ENCODE measurements at places on chromosomes 12 and 14.

- no peak for DNase-seq
Observed at GRCh38 chr12:111298582-111299436, 70.1 kb downstream of the PHETA1 start.

- DNase-seq = no peak
Observed at GRCh38 chr14:85445151-85445795, 84.7 kb upstream of the FLRT2 start.

DNA sequence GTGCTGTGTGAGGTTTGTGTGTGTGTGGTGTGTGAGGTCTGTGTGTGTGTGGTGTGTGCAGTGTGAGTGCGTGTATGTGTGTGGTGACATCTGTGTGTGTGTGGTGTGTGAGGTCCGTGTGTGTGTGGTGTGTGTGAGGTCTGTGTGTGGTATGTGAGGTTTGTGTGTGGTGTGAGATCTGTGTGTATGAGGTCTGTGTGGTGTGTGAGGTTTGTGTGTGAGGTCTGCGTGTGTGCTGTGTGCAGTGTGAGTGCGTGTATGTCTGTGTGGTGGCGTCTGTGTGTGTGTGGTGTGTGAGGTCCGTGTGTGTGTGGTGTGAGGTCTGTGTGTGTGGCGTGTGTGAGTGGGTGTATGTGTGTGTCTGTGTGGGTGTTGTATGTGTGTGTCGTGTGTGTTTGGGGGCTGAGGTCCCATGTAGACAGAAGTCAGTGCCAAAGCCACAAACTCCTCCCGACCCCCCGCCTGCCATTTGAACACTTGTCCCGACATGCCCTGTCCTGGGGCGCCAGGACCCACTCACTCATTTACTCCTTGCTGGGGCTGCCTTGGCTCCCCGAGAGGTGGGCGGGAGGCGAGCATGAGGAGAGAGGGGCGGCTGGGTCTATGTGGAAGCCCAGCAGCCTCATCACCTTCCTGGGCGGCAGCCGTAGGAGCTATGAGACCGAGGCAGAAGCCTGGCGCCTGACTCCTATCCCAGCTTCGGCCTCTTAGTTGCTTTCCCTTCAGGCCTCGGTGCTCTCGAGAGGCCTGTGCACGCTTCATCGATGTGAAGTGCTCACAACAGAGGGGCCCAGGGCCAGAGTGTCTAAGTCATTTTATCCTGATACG is 20.5 kb downstream of the RILPL1 start:
- no peak for DNase-seq

GRCh38 chr12:15899282-15899870 is 11.8 kb upstream of the DERA start:
- DNase-seq = no peak

DNA sequence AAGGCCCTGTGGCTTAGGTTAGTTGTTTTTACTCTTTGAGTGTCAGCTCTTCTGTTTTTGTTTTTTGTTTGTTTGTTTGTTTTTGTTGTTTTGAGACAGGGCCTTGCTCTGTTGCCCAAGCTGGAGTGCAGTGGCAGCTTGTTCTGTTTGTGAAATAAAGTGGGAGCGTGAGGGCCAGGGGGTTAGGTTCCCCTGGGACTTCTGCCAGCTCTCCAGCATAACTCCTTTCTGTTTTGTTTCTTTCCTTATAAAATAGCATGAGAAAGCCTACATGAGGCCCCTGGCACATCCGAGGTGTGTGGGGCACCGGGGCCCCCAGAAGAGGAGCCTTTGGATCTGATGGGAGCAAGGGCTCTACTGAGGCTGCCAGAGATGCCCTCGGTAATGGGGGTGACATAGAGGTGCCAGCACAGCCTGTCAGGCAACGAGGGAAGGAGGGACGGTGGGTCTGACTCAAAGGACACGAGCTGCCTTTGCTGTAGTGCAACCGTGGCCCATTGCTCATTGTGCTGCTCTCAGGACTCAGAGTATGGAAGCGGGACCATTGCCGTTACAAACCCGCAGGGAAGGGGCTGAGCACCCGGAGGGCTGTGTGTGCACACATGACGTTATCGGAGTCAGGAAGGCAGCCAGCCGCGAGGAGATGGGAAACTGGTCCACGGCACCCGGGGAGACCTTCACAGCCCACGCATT is 9.1 kb upstream of the SERPINA11 start:
- no peak for DNase-seq

GRCh38 chr12:117064596-117064995 is 34.6 kb downstream of the TESC start:
- DNase-seq = no peak

DNA sequence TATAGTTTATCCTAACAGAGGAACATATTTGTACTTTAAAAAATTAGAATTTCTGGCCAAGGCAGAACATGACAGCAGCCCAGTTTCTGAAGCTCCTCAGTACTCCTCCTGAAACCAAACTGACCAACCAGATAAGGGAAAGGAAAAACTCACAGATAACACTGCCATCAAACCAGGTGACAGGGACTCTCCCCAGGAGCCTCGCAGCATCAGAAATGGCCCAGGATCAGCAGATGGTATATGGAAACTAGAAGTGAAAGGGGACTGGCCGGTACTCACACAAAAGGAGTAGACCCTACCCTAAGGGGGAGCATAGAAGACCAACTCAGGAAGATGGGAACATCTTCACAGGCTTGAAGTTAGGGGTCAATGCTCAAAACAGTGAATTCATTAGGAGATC is 22.0 kb downstream of the GALC start:
- DNase-seq = no peak

GRCh38 chr12:58238411-58238810 is 297.0 kb downstream of the ATP23 start:
- no peak for DNase-seq

DNA sequence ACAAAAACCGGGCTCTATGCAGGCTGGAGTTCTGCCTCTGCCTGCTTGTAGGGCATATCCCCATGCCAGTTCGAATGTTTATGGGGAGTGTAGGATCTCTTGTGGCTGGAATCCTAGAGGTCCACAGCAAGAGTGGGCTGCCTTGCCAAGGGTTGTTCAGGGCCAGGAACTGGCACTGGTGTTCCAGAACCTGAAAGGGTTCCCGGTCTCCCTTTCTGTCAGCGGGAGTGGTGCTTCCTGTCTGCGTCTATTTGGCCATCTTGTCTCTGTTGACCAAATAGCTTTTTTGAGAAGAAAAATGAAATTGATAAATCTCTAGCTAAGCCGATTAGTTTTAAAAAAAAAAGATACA is 17.8 kb downstream of the OLR1 start:
- DNase-seq = no peak
